ENCODE measurements at places on chromosomes 1 and 21.

DNA sequence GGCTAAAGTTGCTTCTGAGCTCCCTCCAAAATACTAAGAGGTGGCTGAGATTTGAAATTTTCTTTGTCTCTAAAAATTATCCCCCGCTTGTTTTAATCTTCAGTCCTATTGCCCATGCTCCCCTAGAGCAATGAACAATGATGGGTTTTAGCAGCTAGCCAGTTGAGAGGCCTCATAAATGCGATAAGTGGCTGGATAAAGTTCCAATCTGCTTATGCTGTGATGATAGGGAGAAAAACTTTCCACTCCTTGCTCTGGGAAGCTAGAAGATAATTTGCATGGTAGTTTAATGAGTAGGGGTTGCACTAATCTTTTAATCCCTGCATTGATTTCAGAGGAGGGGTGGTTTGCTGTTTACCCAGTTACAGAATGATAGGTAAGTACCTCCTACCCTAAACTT, 9.6 kb upstream of the PRPF3 start:
- DNase-seq: no peak

DNA sequence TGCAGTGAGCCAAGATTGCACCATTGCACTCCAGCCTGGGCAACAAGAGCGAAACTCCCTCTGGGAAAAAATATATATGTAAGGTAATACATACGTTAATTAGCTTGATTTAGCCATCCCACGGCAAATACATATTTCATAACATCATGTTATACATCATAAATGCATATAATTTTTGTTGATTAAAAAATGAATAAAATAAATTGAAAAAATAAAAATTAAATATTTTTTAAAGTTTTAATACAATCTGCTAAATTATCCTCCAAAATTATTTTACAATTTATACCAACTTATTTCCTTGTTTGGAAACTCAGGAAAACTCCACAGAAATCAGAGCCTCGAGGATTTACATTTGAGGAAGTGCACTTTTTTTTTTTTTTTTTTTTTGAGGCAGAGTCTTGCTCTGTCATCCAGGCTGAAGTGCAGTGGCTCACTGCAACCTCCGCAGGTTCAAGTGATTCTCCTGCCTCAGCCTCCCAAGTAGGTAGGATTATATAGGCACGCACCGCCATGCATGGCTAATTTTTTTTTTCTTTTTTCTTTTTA, 12.6 kb upstream of the IPO9 start:
- no peak for DNase-seq

DNA sequence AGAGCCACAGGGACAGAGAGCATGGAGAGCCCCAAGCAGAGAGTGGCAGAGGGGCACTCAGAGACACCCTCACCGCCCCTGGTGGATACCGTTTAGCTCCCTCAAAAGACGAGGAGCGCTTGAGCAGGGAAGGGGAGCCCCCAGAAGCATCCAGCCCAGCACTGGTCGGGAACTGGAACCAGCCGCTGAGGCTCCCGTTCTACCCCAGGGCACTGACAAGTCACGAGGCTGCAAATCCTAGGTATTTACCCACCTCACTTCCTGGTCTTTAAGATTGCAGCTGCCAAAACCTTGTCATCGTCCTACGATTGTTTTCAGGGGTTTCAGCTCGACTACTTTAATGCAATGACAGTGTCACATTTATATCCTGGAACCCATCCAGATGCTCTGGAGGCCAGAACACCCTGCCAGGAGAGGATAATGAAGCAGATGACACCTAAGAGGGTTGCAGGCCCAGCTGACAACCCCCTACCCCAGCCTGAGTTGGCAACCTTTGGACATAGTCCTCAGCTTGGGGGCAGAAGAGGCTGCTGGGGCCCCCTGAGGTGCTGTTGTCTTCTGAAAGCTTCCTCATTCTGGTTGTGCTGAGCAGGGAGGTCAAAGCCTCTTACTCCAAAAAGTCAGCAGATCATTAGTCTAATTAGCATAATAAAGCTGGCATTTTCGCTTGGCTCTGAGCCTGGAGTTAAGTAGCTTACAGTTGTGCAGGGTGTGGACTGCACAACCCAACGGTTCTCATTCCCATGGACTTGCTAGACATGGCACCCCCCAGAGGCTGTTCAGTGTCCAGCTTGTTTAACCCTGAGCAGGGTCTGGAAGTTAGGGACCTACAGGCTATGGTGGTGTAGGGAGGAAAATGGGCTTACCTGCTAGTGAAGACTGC, 20.6 kb upstream of the BACE2 start:
- no peak for DNase-seq

DNA sequence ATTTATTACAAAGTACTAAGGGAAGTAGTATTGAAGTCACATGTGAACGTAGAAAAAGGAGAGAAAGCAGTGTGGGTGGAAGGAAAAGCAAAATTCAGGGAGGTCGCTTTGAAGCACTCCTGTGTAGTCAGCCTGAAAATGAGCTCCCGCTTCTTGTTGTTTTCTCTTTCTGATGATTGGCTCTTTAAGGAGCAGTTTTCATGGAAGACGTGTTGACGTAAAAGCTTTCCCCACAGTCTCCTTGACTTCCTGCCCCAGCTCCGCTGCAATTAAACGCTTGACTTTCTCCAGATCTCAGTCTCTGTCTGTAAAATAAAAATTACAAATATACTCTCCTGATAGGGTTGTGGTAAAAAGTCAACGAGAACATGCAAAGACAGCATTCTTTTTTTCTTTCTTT, 661.5 kb upstream of the ZP4 start:
- DNase-seq: no peak

- DNase-seq: no peak
Measured at GRCh38 chr1:16441282-16441665, 750 bp downstream of the NECAP2 start.

GRCh38 chr1:36523850-36524249, 41.1 kb upstream of the CSF3R start:
- DNase-seq: no peak

GRCh38 chr1:4379451-4380175, 274.8 kb upstream of the AJAP1 start:
- no peak for DNase-seq

DNA sequence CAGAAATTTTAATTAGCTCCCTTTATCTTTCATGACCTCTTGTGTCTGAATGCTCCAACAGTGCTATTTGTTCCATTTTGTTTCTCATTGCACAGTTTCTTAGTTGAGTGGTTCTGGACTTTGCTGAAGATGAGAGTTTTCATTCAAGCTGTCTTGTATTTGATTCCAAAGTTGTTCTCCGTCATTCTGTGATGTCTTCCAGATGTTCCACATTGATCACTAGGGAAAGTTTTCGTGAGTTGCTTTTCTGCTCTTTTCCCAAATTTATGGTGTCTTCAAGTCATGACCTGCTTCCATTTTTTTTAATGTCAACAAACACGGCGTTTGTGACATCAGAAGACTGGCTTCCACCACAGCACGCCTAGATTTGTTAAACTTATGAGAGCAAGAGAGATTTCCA, 575.5 kb downstream of the MRPL39 start:
- DNase-seq: no peak

- DNase-seq: no peak
Measured at GRCh38 chr1:201681375-201681774, 142.4 kb downstream of the NAV1 start.

GRCh38 chr21:32562426-32562825, 22.9 kb downstream of the TCP10L start:
- DNase-seq: no peak

DNA sequence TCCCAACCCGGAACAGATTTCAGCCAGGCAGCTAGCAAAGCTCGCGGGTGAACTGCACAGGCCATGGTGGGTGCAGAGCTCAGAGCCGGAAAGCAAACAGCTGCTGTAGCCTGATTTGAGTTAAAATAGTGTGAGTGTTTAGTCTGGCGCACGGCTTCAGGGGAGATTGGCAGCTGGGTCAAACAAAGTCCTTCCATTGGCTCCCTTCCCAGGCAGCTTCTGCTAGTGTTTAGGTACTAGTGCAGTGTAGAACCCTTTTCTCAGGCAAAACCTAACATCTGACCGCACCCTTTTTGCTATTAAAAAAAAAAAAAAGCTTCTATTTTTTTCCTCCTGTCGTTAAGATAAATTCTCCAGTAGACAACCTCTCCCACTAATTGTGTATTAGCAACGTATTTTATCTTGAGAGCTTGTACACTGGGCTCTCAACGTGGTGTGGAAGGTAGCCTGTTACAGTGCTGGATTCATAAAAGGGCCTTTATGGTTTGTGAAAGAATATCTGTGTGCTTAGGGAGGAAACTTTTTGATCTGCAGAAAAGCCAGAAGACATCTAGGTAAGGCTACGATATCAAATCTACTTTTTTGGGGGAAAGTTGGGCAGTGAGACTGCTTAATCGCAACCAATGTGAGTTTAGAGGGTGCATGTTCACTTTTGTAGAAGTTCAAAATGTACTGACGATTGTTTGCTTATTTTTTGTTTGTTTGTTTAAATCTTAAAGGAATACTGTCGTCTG, 689.6 kb downstream of the USP25 start:
- peak; percentile 3 for DNase-seq

DNA sequence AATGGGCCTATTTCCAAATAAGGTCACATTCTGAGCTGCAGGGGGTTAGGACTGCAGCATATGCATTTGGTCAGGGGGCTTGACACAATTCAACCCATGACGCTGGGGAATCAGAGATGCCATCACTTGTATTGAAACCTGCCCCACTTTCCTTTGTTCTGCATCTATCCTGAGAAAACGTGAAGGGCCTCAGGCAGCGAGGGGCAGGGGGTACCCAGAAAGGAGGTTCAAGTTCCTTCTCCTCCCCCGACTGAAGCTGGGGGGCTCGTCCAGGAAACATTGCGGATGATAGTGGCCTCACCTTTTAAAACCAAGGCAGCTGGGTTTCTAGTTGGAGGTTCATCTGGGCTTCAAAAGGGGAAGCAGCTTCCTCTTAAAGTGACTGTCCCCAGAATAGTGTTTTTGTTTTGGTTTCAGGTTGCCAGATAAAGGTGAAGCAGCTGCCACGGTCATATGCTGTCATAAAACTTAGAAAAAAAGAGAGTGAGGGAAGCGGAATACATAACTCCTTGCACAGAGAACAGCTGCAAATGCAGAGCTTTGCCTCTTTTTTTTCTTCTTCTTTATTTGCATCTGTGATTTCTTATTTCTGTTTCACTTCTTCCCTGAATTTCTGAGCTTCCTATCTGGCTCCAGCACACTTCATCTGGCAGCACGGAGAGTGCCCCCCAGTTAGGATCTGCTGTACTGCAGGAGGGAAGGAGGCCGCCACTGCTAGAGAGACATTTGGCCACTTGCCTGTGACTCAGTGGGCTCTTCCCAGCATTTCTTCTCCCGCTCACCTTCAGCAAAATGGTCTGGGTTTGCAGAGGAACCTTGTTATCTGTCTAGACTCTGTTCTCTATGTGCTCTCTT, 142.0 kb downstream of the AJAP1 start:
- DNase-seq: no peak

- DNase-seq: no peak
Measured at GRCh38 chr1:237891979-237892378, 1.3 kb upstream of the ZP4 start.

GRCh38 chr1:109592916-109593315, 26.5 kb downstream of the GNAT2 start:
- no peak for DNase-seq

DNA sequence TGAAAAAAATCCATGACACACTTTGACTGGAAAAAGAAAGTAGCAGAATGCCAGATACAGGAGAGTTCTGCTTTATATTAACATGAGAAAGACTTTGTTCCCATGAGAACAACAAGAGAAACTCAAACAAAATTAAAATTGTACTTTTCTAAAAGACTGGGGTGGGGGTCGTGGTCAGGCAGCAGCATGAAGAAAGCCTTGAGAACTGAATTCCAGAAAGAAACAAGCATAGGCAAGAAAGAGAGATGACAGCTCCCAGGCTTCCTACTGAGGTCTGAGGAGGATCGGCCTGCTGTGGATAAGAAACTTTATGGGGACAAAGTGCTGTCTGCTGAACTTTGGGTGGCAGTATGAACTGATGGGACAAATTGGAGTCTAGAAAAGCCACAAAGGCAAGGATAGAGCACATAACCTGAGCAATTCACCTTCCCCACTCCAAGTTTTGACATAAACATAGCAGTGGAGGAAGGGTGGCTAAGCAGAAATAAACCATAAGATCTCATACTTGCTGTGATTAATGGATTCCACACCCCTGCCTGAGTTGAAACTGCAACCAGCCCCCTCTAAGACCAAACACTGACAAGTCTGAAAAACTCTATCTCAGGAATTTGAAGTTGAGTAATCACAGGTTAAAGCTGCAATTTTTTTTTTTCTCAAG, 43.7 kb downstream of the COL6A1 start:
- no peak for DNase-seq

GRCh38 chr1:30791868-30792267, 34.3 kb upstream of the LAPTM5 start:
- no peak for DNase-seq

GRCh38 chr1:176949033-176949662, 215.4 kb downstream of the ASTN1 start:
- peak; percentile 84 for DNase-seq

DNA sequence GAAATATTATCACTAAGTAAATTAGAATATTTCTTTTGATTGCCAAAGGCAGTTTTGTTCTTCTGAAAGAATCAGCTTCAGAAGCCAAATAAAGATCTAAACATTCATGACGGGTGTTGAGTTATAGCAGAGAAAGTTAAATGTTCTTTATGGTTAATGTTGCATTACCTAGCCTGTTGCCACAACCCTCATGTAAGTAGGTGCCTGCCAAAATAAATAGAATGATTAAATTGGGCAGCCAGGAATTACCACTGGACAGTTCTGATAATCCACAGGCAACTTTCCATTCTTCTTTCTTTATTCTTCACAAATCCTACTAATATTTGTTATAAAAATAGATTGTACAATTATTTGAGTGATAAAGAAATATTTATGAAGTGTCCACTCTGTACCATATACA, 217.9 kb upstream of the NRIP1 start:
- DNase-seq: no peak

GRCh38 chr1:34842952-34843371, 16.6 kb downstream of the SMIM12 start:
- no peak for DNase-seq

GRCh38 chr1:243718893-243719292, 131.2 kb downstream of the AKT3 start:
- DNase-seq: no peak

- DNase-seq: peak; percentile 31
Measured at GRCh38 chr1:204649721-204650521, 35.6 kb downstream of the LRRN2 start.

DNA sequence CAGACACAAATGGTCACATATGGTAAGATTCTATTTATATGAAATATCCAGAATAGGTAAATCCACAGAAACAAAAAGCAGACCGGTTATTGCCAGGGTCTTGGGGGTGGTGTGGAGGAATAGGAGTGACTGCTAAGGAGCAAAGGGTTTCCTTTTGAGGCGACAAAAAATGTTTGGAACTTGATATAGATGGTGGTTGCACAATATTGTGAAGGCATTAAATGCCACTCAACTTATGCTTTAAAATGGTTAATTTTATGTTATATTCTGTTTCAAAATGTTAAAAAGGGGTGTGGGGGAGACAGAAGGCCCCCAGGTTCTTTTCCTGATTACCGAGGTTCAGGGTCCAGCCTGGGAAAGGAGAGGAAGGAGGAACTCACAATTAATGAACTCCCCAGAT, 304.4 kb downstream of the RRAGC start:
- DNase-seq: no peak

GRCh38 chr1:170009551-170009950, 64.9 kb downstream of the KIFAP3 start:
- DNase-seq: no peak

- no peak for DNase-seq
Measured at GRCh38 chr1:93749894-93750301, 68.3 kb upstream of the BCAR3 start.
